Iris pigment epithelial cell (primary cell): ENCODE measurements at places on chromosomes 2 and 18.
A peak's percentile ranks its signal among the peaks of the same experiment; 100 is the strongest.

DNA sequence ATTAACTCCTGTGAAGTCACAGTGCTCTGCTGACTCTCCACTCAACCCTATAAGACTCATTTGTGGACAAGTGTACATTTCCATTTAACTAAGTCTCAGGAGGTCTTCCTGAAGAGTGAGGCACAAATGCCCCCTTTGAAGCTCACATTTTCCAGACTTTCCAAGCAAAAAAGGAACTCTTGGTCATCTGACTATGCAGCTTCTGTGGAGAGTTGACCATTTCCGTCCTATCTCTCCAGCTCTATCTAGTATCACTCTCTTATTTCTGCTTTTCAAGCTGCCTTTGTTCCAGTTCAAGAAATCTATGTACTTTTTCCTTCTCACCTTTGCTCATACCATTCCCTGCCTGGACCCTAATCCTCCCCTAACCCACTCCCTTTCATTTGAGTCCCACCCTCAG is 77.0 kb downstream of the ANTXR1 start:
- no peak for DNase-seq

- DNase-seq = no peak
These were observed 6.6 kb downstream of the ERFE start for GRCh38 chr2:238165288-238165921.

DNA sequence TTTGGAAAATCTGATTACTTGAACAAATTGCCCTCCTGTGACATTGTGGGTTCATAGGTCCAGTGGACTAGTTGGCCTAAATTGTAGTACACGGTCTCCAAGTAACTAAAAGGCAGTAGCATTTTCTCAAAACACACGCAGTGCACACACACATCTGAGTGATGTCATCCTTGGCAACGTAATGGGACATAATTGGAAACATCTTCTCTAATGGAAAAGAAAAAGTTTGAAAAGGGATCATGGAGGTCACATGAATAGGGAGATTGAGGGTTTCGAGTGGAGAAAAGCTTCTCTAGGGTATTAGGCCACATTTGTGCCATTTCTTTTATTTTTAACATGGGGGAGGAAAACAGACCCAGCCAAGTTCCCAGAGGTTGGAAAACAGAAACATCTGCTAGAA is 93.3 kb downstream of the MAP4K4 start:
- DNase-seq = peak; percentile 72

GRCh38 chr2:38751596-38752410 is 642 bp upstream of the SRSF7 start:
- peak; percentile 39 for DNase-seq
